Germinal center (tissue), 1 donor: ENCODE measurements at places on chromosomes 13 and 19.

DNA sequence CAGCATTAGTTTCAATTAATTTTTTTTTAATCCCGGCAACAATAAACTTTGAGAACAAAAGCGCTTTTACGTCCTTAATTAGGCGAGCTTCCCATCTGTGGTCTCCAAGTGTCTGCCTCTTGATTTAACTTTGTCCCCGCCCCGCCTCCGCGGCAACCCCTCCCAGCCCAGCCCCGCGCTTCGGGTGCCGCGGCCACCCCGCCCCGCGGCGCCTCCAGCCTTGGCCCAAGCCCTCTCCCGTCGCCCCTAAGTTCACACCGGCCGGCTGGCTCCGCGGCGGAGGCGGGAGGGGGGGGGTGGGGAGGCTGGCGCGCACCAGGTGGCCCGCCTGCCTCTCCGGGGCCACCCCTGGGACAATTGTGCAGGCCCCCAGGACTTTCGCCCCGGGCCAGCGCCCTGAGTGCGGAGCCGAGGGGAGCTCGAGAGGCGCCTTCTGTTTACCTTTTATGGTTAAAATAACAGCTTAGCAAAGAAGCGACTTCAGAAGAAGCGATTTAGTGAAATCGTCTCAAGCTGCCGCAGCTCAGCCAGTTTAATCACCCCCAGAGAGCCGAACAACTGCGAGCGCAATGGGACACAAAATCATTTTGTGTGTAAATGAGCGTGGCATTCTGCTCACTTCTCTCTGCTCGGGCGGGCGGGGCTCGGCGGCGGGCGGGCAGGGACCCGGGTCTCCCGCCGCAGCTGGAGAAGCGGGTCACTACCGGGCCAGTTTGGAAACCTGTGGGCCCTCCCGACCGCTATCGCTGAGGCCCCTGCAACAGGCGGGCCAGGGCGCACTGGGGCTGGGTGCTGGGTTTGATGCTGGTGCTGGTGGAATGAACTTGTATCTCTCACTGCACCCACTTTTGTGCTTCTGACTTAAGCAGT, 1.4 kb downstream of the KCTD15 start:
- DNase-seq, result no peak

DNA sequence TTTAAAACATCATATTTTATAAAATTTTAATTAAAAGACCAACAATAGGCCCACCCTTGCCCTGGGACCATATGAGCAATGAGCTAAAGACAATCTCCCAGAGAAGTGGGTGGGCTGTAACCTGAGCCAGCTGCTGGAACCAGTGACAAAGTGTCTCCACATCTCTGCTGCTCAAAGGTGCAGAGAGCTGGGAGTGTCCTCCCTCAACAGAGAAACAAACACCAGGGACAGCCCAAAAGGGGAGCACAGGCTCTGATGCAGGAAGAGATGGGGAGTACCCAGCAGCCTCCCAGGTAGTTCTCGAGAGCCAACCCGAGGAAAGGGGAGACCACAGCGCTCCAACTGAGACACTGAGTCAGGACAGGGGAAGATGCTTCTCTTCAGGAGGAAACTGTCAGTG, 39.1 kb downstream of the DOCK9 start:
- no peak for DNase-seq

- DNase-seq, result no peak
Observed at GRCh38 chr19:16073481-16073880, 2.8 kb upstream of the TPM4 start.

GRCh38 chr19:6983448-6983847, 37.8 kb downstream of the MBD3L2B start:
- no peak for DNase-seq

DNA sequence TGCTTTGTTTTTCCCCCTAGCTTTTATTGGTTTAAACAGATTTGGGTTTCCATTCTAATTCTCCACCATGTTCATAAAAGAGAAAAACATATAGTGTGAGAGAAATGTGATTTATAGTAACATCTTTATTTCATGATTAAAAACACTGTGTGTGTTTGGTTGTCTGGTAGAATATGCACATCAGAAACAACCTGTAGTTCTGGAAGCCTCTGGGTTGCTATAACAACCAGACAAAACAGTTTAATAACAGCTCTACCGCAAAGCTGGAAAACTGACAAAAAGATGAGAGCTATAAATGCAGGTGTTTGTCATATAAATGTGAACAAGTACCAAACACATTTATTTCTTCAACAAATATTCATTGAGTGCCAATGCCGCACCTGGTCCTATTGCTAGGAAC, 9.8 kb downstream of the KBTBD6 start:
- DNase-seq, result no peak

- DNase-seq, result no peak
Observed at GRCh38 chr19:11274533-11275086, 12.3 kb upstream of the DOCK6 start.

DNA sequence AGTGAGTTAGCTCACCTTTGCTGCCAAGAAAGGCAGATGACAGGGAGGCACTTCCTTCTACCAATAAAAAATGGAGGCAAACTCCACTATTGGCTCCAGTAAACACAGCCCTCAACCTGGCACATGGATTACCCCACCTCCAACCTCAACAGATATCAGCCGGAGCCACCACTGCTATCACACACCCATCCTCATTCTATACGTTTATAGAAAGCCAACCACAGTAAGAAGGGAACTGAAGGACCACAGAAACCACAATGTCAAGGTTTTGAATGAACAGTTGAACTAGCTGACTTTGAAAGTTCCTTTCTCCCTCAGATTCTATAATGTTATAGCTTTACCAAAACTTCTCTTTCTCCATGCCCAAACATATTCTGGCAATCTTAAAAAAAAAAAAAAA, 526.2 kb downstream of the UQCRFS1 start:
- no peak for DNase-seq
